ENCODE measurements at places on chromosomes 13 and 19. TPM values are rescaled to one million over a fixed set of nuclear protein-coding genes. Genes with fewer than 3 reads are reported as not detected.
A peak's percentile ranks its signal among the peaks of the same experiment; 100 is the strongest.

DNA sequence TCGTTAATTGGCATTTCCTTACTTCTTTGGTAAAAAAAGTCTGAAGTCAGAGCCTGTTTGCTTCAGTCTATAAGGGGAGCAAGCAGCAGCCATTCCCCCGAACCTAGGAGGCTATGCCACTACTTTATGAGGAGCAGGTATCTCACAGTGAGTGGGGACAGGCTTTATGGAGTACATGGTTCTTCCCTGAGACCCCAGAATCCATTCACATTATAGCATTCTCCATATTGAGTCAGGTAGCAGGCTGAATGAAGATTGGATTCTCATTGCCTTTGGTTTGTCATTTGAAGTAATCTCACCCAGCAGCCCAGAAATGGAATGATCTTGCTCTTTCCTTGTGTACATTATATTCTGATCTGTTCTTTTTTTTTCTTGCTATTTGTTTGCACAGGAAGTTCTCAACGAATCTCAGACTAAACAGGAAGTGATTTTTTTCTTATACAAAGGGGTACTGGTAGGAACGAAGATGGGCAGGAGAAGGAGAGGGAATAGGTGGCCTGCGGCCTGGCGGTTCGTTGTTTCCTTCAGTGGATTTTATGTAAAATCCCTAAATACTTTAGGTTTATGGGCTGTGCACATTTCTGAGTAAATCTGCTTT, 74.4 kb downstream of the ARHGAP35 start:
- peak; percentile 74 for DNase-seq

ELANE gene
- not detected for total RNA-seq

DNA sequence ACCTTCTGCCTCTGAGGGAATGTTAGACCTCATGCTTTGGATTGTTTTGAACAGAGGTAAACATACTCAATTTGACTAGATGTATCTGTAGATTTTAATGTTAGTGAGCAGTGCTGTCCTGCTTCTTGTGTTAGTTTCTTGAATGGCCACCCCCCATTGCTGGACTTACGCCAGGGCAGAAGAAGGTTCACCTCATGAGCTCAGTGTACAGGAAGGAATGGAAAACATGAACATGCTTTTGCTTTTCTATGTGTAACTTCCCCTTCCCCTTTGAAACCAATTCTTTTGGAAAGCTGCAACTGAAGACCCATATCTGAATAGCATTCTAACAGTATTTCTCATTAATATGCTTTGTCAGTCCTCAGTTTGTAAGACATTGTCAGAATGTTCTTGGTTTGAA, 32.3 kb downstream of the WASF3 start:
- peak; percentile 61 for DNase-seq

GRCh38 chr13:20993661-20994440, 67.5 kb downstream of the LATS2 start:
- no peak for DNase-seq

DNA sequence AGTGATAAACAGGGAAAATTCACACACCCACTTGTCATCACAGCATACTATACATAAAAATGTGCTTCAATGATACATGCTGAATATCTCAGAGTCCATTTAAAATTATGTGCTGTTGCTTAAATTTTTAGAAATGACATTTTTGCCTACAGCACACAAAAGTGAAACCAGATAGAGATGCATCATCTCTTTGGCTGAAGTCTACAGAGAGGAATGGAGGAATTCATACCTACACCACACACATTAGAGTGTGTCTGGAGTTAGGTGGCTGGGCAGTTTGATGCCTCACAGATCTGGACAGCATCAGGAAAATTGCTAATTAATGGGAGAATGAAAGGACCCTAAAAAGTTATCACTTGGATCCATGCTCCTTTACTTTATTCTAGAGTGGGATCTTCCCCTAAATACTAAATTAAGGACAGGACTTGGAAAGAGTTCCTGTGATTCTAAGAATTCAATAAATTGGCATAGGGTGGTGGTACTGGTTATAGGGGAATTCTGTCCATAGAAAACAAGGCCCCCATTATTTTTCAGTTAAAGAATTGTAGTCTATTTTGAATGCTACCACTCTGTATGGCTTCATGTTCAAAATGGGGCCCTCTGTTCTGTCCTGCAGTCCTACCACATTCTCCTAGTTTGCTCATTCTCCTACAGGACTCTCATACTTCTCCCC, 41.3 kb downstream of the RCBTB2 start:
- DNase-seq = no peak

GRCh38 chr19:20558571-20558970, 7.0 kb downstream of the ZNF737 start:
- no peak for DNase-seq

DNA sequence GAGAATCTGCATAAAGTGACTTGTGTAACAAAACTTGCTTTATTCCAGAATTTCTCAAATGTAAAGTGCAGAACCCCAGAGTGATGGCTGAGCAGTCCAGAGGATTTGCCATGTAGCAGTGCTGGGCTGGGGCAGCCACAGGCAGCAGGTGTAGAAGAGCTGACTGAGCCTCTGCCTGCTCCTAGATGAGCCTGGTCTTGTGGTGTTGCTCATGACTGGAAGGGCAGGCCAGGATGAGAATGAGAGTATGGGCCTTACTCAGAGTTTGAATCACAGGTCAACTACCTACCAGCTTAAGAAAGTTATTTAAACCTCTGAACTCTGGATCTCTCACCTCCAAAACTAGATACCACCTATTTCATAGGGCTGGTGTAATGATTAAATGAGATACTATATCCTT, 2.9 kb upstream of the C13orf42 start:
- DNase-seq = no peak
